ENCODE measurements at places on chromosomes 12 and 14.

DNA sequence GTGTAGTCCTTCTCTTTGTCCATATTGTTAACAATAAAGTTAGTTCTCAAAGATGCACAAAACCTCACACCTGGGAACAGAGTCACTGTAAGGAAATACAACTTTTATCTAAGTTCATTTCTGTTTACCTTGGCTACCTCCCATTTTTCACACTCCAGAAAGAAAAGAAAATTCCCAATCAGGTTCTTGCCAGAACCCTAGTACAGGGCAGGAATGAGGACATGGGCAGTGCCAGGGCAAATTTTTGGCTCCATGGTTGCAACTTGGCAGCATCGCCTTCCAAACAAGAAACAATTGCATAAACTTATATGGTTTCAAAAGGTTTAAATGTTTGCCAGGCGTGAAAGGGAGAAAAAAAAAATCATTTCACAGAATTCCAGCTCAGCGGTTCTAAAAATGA, 296.3 kb upstream of the PRKD1 start:
- DNase-seq, result no peak

DNA sequence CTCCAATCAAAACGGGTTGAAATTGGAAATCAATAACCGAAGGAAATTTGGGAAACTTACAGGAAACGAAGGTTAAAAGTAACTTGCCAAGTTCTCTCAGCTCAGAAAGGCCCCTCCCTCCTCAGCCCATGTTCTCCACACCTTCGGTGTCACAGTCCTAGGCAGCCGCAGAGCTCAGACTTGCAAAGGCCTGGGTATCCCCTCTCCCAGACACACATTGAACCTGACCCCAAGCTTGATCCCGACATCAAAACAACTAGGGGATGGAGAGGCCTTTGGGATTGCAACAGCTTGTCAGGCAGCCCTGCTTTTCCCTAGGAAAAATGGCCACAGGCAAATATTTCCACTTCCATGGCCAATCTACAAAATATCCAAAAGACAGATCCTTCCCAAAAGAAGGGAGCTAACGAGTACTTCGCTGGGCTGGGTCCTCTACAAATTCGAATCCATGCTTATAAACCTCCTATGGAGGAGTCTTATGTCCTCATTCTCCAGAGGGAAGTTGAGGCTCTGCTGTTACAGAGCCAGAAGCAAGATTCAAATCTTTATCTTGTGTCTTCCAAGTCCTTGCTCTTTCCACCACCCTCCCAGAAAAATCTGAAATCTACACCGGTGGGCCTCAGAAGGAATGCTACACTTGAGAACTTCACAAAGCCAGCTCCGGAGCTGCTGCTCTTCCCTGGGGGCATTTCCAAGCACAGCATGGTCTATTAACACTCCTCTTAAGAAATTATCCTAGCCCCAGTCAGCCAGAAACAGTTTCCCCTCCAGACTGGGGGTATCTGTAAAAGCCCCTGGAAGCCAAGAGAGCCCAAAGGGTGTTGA, 35.7 kb upstream of the PNMA1 start:
- no peak for DNase-seq

DNA sequence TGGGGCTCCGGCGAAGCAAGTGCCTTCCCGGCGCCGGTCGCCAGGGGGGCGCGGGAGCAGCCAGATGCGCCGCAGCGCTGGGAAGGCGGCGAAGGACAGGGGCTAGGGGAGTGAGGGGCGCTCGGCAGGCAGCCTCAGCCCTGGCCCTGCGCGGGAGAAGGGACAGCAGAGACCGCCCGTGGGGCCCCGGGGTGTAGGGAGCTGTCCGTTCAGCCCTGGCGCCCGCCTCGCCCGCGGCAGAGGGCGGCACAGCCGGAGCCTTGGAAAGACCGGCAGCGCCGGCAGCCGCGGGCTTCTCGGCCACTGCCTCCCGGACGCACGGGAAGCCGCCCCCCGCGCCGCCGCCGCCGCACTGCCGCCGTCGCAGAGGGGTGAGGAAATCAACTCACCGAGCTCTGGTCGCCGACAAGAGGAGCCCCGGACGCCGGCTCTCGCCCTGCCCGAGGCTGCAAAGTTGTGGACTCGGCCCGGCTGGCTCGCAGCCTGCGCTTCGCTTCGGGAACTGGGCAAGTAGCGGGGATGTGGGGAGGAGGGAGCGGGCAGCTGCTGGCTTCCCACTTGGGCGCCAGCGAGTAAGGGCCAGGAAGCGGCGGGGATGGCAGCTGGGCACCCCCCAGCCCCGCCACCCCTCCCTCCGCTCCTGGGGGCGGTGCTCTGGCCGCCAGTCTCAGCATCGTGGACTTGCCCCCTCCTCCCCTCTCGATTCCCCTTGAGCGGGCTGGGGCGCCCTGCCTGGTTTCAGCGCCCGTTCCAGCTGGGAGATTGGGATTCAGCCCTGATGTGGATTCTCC, at the start of gene ZDHHC22:
ZDHHC22 (minus strand) TSS at position 578 of the 791 bp plus-strand sequence. CDS start 2,053 bp downstream, outside the sequence.
- peak; percentile 25 for DNase-seq

DNA sequence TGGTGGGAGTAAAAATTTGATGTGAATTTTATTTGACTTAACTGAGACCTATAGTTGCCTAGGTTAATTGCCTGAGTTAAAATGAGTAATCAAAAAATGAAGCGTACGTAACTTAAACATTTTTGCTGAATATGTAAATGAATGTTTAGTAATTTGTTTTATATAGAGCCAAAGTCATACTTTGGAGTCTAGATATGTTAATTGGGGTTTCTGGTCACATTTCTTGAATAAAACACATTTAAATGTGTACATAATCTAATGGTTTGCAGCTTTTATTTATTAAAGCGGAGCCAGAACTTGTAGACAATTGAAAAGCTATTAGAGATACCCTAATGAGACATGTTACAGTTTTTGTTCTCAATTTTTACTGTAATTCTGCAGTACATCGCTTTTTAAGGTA, 71.2 kb downstream of the AEBP2 start:
- DNase-seq, result no peak

DNA sequence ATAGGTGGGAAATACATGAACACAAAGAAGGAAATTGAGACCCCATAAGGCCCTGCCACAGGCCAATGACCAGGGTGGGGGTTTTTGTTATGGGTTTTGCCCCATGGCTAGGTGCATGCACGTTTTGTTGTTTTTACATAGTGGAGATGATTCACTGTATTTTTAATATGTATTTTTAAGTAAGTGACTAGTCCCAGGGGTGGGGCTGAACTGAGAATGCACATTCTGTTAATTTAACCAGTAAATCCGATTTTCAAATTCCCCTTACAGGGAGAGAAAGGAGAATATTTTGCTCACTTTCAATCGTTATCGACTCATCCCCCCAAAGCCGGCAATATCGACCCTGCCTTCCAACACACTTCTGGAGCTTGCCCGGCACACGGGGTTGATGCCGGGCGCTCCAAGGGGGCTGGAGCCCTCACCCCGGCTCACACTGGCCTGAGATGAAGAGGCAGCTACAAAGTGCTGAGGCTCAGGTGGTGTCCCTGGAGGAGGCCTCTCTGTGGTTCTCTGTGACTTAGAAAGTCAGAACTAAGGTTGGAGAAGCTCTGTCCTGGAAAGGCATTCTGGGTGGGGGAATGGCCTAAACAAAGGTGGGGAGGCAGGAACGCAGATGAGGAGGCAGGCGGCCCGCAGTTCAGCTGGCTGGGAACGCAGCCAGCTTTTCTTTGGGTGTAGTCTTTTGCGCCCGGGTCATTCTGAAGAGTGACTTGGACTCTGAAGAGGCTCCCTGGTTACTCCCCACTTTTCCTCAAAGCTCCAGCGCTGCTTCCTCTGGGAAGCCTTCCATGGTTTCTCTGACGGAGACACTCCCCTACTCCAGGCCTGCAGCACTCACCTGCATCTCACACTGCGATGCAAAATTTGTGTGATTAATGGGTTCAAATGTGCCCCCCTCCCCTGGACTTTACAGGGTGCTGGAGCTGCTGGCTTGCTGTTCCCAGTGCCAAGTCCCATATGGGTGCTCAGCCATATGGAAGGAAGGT, 50.7 kb upstream of the DLK1 start:
- no peak for DNase-seq

DNA sequence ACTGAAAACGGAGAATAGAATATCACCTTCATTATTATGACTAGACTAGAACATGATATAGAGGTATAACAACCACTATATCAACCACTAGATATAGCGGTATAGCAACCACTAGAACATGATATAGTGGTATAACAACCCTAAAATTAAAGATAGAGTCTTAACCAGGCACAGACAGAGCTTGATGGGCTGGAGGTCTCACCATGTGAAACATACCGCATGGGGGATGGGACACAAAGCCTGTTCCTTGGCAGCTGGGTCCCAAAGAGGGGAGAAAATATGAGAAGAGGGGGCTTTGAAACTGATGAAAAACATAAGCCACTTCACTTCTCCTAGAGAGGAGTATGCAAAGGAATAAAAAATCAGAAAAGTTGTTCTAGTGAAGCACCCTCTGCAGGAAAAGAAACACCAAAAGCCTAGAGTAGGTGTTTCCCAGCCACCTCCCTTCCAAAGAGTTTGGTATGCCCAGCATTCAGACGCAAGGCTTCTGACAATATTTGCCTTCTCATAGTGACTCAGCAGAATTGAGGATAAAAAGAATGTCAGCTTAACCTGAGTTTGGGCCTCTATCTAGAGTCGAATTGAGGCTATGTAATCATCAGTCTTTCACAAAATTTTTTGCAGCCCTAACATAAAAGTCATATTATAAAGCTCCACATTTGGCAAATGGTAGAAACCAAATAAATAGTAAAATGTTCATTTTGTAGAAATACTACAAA, 316.4 kb downstream of the NOVA1 start:
- no peak for DNase-seq

DNA sequence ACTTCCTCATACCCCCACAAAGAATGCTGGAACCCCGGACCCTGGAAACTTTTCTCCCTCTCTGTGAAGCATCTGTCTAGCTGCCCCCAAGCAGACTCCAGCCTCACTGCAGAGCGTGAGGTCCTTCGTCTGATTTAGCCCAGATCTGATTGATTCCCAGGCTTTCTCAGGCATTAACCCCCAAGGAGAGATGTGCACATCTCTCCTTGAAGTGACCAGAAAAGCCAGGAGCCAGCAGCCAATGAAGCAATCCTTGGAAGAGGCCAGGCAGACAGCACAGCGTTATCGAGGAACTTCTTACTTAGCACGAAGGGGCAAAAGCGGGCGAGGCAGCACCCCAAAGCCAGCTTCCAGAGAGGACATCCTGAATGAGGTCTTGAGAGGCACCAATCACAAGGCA, 100.7 kb downstream of the ZFP36L1 start:
- no peak for DNase-seq

GRCh38 chr12:79295572-79295971, 395.2 kb downstream of the PAWR start:
- no peak for DNase-seq

DNA sequence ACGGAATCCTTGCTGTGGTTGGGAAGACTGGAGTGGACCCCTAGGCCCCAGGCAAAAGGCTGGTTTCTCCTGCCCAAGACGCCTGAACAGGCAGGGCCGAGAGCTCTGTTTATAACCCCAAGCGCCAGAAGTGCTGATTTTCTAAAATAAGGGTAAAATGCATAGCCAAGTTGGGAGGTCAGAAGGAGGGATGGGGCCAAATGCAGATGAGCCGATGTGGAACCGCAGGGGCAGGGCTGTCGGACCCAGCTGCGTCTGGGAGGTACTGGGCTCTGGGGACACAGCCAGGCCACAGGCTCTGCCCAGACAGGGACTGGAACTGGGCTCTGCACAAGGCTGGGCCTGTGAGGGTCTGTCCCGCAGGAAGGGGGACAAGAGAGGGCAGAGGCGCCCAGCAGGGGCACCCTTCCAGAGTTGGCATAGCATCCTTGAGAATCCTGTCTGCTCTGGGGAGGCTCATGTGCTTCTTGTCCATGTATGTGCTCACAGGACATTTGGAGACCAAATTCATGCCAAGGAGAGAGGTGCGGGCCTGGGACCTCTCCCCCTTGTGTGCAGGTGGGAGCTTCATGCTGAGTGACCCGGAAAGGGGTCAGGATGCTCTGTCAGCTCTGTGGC, 49.1 kb downstream of the JAG2 start:
- DNase-seq, result no peak

- DNase-seq, result no peak
These were observed 15.9 kb downstream of the PIK3C2G start for GRCh38 chr12:18277196-18277595.

- no peak for DNase-seq
These were observed 28.9 kb downstream of the GSG1 start for GRCh38 chr12:13074396-13075117.

DNA sequence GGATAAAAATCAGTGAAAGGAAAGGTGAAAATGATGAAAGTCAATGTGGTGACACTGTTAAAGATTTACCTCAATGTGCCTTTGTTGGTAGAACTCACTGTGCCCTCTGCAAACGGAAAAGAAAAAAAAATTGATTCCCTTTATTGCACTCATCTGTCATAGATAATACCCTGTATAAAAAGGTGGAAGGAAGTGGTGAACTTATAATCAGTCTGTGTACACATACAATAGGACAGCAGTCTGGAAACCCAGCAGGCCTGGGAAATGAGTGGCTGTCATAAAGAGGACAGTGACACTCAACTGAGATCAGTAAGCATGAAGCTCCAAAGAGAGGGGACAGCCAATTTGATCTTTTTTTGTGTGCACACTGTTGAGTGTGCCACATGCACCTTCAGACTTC, 364.7 kb downstream of the NOVA1 start:
- no peak for DNase-seq

- no peak for DNase-seq
These were observed 104.0 kb downstream of the C14orf39 start for GRCh38 chr14:60381909-60382308.

DNA sequence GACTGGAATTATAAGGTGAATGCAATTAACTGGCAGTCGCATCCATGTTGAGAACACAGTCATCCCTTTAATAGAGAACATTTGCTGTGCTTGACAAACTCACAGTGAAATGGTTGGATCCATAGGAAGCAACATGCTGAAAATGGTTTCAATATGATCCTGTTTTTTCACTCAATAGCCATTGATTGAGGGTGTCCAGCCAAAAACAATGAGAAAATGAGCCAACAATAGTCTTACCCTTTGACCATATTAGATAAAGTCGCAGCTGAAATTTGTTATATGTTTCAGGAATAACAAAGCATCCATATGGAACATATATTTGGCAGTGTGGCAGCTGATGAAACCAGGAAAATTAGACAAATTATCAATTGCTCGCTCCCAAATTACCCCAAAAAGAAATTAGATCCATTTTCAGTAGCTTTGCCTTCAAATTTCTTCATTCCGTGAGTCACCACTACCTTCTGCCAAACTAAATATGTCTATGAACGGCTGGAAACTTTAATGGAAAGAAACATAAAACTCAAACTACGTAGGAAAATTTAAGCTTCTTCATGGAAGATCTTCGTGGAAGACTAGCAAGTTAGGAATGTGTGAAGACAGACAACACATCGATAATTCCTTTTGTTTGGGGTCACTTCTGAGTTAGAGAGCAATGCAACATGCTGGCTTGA, 17.4 kb downstream of the IGF1 start:
- no peak for DNase-seq

- no peak for DNase-seq
These were observed 11.3 kb upstream of the CHPT1 start for GRCh38 chr12:101686176-101686575.

GRCh38 chr12:115794659-115795081, 482.8 kb downstream of the MED13L start:
- no peak for DNase-seq

GRCh38 chr12:109447482-109447881, 29.6 kb downstream of the KCTD10 start:
- DNase-seq, result no peak

GRCh38 chr12:42201063-42201462, 37.0 kb downstream of the YAF2 start:
- no peak for DNase-seq

Data from activated CD4-positive, alpha-beta T cell treated with anti-CD3 and anti-CD28 coated beads, Interleukin-10, Interleukin-2, amounts not matched to agents 100 ng/mL and 50 ng/mL, durations not matched to agents 16 hours and 8 hours (primary cell).